Kidney epithelial cell (primary cell): ENCODE measurements at places on chromosomes 1 and 21.

GRCh38 chr1:25183126-25183980 lies 48.9 kb downstream of the SYF2 start:
- DNase-seq = no peak

- DNase-seq = no peak
Measured at GRCh38 chr1:28170001-28170596, 6.4 kb downstream of the PTAFR start.

- no peak for DNase-seq
Measured at GRCh38 chr1:88787023-88787903, 103.2 kb downstream of the PKN2 start.

GRCh38 chr1:76303340-76303717 lies 228.8 kb downstream of the ST6GALNAC3 start:
- no peak for DNase-seq

DNA sequence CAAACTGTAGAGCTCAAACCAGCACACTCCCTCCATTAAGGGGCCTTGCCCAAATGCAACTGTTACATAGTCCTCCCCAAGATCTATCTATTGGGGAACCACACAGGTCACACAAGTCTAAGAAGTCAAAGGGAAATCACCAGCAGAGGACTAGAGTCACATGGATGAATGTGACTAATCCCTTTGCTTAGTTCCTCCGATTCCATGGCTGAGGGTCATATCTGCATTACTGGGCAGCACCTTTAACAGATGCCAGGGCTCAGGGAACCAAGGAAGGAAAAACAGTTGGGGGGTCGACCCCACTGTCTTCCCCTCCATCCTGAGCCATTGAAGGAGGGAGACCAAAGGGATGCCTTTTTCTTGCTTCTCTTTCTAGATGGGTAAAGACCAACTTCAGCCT lies 23.4 kb upstream of the SMYD3 start:
- DNase-seq = no peak

DNA sequence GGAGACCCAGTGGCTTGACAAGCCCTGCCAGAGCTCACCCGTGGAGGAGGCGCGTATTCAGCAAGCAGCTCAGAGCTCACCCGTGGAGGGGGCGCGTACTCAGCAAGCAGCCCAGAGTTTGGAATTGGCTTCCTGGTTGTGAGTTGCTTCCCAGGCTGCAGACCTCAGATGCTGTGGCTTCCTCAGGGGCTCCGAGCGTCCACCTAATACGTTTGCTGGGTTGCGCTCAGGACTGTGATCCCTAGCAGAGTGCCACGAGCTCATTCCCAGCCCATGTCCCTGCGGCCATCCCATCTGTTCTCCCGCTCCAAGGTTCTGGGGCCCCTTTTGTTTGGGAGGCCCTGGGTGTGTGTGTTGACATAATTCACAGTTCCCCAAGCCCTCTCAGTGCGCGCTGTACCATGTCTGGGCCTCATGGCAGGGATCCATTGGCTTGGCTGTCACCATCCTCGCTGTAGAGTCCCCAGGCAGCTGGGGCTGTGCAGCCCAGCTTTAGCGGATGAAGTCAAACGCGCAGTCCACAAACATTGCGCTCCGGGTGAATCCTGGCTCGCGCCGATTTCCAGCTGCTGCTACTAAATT lies 3.6 kb downstream of the AJAP1 start:
- no peak for DNase-seq

DNA sequence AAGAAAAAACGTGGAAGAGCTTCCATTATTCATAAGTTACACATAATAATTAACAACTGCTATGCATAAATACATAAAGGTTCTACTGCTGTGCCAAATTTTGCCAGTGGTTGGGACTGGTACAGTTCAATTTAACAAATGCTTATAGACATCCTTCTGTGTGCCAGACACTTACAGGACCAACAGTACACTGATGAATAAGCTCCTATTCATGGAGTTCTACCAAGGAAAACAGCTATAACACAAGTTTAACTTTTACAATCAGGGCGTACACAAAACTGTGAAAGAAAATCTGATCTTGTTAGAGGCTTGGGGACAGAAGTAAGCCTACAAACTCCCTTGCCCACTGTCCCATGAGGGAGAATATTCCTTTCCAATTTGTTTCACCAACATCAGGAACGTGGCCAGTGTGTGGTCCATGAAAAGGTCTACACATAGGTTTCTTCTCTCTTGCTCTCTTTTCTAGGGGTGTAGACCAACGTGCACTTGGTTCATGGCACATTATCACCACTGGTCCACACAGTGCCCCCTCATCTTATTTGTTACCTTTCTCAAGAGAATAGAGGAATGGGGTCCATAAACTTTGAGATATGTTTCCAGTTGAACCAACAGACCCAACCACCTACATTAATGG lies 10.1 kb downstream of the NRIP1 start:
- DNase-seq = no peak

DNA sequence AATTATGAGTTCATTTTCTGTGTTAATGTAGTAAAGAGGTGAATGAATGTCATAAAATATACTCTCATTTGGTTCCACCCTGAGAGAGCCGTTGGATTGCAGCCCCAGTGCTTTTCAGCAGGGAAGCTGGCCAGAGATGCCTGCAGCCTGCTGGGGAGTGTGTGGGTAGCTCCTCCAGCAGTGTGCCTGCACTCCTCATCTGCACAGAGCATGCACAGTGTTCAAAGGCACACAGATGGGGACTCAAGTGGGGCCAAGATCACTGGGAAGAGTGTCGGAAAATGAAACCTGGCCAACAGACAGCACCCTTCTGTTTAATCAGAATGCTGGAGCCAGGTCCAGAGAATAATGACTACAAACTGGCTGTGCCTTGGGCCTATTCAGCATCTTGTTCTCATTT lies 206.8 kb downstream of the ST6GALNAC3 start:
- no peak for DNase-seq

DNA sequence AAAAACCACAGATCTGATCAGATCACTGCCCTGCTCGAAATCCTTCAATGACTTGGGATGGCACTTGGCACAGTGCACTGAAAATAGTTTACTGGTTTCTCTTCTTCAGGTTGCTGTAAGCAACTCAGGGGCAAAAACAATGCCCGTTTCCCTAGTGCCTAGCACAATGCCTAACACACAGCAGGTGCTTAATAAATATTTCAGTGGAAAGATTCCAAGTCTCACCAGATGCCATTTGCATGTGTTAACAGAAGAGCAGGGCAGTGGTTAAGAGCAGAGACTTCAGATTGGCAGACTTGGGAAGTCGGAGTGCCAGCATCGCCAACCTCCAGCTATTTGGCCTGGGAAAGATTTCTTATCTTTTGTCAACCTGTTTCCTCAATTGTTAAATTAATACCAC lies 10.9 kb upstream of the METTL25B start:
- no peak for DNase-seq

DNA sequence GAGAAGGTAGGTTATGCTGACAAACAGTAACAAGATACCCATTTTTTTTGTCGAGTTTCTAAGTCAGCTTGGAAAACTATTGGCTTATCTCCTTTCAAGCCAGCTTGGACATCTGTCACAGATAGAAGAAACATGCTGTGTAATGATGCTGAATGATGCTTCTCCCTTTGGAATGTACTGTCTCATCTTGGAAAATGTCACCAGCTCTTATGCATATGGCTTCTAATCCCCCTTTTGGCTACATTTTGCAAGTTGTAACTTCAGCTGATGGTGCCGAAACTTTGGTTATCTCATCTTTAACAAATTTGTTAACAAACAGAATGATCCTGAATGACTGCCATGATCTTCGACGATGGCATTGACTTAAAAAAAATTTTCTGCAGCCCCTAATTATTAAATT lies 68.8 kb upstream of the ST6GALNAC3 start:
- no peak for DNase-seq

DNA sequence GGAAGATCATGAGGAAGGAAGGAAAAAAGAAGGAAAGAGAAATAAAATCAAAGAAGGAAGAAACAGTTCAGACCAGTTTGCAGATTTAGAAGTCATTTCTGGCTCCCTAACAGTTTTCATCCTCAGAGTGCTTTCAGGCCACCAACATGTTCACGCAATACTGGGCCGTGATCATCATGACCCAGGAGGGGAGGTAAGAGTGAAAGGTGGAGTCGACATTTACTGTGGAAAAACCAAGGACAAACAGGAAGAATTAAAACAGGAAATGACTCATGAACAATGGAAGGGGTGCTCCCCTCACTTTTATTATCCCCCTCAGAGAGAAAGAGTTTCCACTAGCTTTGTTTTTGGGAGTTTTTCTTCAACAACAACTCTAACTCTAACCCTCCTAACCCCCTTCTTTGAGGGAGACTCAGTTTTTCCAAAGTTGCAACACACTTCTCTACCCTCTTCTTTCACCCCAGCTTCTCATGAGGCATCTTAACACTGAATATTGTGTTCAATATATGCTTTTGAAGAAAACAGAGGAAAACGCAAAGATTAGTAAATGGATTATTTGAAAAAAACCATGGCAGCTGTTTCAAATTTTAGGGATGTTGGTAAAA lies 60.4 kb downstream of the VANGL2 start:
- no peak for DNase-seq
